ENCODE measurements at places on chromosomes 5 and 9.

GRCh38 chr5:178080618-178081410 is 32.5 kb upstream of the N4BP3 start:
- DNase-seq: no peak

GRCh38 chr9:35727676-35728040 is 4.3 kb downstream of the TLN1 start:
- no peak for DNase-seq

- no peak for DNase-seq
Measured at GRCh38 chr5:142767911-142768310, 2.3 kb upstream of the ARHGAP26 start.

- no peak for DNase-seq
Measured at GRCh38 chr9:124558777-124559470, 51.7 kb upstream of the NR5A1 start.

DNA sequence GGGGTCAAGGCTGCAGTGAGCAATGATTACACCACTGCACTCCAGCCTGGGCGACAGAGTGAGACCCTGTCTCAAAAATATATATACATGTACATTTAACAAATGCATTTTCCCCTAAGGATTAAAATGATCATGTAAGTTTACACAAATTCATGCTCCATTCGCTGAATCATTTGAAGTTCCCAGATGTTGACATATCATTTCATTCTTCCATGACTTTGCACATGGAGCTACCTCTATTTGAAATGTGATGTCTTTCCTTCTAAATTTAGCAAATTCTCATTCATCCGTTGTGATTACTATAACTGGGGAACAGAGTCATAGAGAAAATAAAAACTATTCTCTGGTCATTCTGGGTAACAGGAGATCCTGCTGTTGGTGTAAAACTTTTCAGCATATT is 10.6 kb downstream of the PTGER4 start:
- no peak for DNase-seq

DNA sequence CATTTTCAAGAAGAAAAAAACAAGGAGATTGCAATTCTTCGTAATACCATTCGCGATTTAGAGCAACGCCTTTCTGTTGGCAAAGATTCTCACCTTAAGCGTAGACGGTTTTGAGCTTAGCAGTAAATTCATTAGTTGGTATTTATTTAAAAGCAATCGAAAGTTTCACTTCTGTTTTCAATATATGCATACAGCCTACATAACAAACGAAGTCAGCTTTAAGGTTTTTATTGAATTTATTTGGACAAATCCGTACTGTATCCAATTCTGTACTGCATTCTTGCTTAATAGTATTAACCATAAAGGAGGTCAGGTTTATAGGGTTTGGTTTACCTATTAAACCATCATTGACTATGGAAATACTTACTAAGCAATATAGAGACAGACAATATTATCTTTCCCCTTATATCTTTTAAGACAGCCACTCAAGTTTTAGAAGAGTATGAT is 12.0 kb downstream of the SELENOP start:
- DNase-seq: no peak

GRCh38 chr5:51960617-51961121 is 577.4 kb downstream of the ISL1 start:
- peak; percentile 18 for DNase-seq

DNA sequence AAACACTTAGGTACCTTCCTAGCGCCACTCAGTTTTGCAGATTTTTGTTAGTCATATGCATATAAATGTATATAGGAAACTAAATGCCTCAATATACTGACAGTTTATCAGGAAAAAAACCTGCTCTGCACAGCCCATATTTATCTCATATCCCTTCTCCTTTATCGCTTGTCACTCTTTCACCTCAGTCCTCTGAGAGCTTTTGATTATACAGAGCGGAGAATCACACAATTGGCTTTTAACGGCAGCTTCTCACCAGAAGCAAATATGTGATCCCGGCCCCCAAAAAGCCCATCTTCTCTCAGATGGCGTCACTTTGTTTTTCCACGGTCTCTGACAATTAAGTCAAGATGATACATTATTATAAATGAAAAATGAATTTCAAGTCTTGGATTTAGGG is 362.6 kb downstream of the DNAH5 start:
- no peak for DNase-seq

DNA sequence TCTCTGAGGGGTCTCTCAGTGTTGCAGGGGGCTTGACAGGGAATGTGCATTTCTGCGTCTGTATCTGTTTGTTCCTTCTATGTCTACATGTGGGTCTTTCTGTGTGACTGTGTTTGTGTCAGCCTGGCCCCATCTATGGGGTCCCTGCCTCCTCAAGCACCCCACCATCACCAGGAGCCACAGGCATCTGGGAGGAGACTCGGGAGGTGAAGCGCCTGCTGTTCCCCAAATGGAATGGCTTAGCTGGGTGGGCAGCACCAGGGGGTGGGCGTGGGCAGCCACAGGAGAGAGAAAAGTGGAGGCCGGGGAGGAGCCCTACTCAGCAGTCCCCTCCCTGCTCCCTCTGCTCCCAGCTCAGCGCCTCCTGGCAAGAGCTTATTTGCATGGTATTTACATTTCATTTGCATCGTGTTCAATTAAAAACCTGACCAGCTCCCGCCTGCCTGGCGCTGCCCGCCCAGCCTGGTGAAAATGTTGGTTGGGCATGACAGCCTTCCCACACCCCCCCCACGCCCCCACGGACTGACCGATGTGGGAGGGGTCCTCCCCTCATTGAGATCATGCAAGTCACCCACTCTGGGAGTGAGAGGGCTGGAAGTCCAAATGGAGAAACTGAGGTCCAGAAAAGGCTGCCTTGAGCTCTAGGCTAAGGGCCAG is 50.5 kb downstream of the CXXC5 start:
- no peak for DNase-seq

DNA sequence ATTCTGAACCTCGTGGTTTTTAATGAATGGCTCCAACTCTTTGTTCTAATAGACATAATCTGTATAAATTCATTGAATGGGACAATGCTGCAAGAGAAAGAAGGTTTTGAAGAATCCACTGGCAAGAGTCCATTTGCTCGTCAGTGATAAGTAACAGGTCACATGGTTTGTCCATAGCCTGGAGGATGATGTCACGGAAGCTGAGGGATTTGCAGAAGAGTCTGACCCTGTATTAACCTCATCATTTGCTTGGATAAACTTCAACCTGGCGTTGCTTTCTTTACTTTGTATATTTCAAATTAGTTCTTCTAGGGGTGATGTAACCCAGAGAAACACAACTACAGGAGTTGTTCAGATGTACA is 197.4 kb downstream of the GAS1 start:
- no peak for DNase-seq

- no peak for DNase-seq
Measured at GRCh38 chr9:104575456-104575855, 6.5 kb downstream of the OR13C8 start.

DNA sequence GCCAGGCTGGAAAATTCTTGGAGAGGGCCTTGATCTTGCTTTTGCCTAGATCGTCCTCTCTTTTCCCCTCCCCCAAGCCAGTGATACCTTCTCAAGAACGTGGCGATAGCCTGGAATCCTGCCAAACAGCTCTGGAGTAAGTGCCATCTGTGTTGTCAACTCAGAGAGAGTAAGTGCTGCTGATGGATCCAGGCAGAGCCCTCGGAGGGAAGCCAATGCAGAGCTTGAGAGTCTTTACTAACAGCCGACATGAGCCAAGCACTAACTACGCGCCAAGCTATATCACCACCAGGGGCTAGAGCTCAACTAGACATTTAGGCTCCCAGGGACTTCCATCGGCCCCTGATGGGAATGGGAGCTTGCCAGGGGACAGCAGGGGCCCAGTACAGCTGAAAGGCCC is 17.6 kb downstream of the RAPGEF1 start:
- DNase-seq: no peak

DNA sequence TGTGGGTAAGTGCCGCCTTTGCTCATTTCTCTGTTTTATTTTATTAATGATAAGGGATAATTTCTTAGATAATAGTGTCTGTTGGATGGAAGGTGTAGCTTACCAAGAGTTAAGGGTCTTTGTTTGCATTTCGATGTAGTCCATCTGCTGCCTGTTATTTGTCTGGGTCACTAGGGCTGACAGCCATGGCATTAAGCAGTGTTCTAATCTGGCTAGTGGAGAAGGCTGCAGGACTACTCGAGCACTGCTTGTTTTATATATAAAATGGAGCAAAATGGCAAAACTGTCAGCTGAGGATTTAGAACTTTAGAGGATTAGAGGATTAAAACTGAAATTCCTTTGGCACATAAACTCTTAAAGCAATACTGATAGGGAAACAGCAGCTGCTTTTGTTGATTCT is 67.5 kb downstream of the C7 start:
- DNase-seq: no peak

All from NCI-H2081 treated with DMSO at 0.1 percent for 48 hours (cell line).